ENCODE measurements at places on chromosomes 5 and 9.

DNA sequence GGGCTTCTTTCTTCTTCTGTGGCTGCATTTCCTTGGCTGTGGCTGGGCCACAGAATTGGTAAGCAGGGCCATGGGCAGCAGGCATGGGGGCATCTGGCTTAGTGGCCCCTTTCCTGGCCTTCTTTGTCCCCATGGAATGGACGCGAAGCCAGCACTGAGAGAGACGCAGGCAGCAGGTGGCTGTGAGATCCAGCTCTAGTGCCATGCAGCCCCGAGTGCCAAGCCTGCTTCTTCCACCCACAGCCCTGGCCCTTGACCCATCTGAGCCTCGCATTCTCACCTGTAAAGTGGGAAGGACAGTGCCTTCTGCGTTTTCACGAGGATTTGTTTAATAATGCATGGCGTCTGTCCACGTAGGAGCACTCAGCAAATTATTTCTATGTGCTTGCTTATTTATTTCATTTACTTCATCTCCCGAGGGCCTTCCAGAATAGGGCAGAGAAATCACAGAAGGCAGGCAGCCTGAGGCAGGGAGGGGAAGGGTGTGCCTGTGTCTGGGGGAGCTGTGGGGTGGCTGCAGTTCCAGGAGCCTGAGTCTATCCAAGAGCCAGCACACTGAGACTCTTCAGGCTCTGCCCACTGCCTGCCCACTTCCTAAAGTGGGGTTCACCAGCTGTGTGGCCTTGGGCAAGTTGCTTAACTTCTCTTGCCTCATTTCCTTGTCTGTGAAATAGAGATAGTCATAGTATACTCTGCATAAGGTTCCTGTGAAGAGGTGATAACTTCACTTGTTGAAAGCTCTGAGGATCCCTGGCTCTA, 55.2 kb downstream of the NTNG2 start:
- DNase-seq: no peak

GRCh38 chr9:96686638-96687335, 31.7 kb upstream of the PRXL2C start:
- no peak for DNase-seq

- no peak for DNase-seq
These were observed 28.4 kb upstream of the GPR150 start for GRCh38 chr5:95591490-95591901.

- DNase-seq: no peak
These were observed 36.6 kb upstream of the LECT2 start for GRCh38 chr5:135991429-135991828.

DNA sequence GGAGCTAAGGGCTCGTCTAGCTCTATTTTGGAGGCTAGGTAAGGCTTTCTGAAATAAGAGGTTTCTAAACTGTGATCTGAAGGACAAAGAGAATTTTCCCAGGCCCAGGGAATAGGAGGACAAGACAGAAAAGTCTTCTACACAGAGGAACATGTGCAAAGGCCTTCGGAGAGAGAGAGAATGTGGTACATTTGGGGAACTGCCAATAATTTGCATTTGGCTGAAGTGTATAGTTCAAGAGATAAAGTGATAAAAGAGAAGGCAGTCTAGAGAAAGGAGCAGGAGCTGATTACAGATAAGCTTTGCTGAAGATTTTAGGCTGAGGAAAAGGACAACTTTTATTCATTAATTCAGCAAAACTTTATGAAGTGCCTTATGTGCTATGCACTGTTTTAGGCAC, 214.4 kb upstream of the ELL2 start:
- no peak for DNase-seq

- DNase-seq: no peak
These were observed 661.4 kb upstream of the KLF4 start for GRCh38 chr9:108150736-108151586.
